ENCODE measurements at places on chromosomes 13 and 19.
A peak's percentile ranks its signal among the peaks of the same experiment; 100 is the strongest.

DNA sequence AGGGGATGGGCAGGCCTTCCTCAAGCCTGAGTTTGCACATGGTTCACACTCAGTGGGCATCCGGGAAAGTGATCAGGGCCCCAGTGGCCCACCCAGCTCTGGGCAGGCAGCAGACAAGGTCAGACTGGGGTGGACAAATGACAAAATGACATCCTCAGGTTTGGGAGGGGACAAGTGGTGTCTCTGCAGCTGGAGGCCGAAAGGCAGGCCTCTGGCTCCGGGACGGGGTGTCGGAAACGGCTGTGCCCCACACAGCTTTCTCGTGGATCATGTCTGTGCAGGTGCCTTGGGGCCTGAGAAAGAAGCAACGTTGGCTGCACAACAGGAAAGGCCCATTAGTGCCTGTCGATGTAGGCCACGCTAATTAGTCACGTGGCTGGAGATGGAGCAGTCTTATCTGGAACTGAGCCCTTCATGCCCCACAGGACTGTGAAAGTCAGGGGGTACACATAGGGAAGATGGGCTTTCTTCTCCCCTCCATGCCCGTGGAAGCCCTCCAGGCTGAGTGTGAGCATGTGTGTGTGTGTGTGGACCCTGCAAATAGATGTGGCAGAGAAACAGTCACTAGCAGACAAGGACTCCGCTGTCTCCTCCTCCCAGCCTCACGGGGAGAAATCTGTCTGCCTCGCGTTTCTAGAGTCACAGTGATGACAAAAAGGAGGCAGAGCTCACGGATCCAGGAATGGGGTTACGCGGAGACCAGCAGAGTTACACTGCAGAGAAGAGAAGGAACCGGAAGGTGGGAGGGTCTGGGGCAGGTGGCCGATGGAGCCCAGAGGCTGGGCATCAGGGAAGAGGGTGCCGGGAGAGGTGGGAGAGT, 44.2 kb downstream of the CHST8 start:
- DNase-seq: no peak

- DNase-seq: no peak
Measured at GRCh38 chr13:37257051-37257450, 151.6 kb upstream of the CSNK1A1L start.

DNA sequence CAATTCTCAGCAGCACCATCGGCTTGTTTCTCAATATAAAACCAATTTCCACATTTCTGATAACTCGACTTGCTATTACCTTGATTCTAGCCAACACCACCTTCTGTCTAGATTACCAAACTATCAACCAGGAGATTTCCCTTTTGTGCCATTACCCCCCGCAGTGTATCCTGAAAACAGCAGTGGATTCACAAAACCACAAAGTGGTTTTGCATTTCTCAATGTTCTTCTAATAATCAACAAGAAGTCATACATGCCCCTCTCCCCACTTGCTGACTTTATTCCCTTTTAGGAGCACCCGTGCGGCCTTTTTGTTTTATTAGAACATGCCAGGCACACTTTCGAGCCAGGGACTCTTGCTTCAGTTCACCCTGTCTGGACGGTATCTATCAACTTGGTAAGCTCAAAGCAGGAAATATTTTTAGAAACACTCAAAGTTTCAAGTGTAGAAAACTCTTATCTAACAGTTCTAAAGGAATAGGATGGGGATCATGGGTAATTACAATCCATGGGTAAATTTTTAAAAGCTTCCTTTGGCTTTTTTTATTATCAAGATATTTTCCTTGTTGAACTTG, 967.4 kb downstream of the EFNB2 start:
- DNase-seq: no peak

DNA sequence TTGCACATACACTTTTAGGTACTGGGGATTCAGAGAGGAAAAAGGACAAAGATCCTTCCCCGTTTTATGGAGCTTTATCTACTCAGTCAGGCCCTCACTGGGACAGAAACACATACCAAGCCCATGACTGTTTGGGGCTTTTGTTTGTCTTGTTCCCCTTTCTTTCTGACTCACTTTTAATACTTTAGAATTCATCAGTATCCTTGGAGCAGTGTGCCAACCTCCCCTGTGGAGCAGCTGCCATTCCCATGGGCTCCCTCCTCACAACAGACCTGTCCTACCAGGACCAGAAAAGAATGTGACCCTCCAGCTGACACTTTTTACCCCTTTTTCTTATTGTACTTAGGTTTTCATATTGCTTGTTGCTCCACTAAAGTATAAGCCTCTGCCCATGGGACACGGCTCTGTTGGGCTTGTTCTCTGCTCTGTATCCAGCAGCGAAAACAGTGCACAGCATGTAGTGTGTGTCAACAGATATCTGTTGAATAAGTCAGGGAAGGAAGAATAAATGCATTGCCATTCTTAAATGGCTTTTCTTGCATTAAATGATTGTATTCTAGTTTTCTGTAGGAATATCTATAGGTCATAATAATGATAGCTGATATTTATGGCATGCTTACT, 431.1 kb downstream of the EFNB2 start:
- DNase-seq: peak; percentile 79

DNA sequence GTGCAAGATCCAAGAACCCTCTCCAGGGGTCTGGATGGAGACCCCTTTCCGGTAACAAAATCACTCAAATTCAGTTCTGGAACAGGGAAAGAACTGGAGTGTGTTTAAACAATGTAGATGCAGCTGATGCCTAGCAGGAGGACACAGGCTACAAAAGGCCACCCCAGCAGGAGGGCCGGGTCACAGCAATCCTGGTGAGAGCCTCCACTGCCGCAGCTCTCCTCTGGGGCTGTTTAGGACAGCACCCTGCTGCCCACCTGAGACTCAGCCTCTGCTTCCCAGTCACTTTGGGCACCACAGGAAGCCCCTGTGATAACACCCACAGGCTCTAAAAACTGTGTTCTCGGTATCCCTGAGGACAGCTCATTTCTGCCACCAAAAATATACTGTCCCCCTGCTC, 318.7 kb upstream of the NBEA start:
- no peak for DNase-seq

DNA sequence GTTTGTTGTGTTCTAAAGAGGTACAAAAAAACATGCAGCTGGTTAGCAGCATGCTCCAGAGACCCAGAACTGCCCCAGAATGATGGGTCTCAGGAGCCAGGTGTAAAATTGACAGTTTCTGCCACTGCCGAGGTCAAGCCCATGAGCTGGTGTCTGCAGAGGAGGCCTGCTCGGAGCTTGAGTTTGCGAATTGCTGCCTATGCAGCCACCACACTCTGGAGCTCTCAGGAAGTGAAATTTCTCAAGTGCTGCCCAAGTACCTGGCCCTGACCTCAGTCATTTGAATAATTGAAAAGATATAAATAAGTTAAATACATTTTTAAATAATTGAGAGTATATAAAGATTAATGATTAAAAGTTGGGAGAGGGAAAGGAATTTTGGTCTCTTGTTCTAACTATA, 66.4 kb downstream of the ZAR1L start:
- no peak for DNase-seq

GRCh38 chr13:25372284-25373081, 709 bp downstream of the ATP8A2 start:
- no peak for DNase-seq

DNA sequence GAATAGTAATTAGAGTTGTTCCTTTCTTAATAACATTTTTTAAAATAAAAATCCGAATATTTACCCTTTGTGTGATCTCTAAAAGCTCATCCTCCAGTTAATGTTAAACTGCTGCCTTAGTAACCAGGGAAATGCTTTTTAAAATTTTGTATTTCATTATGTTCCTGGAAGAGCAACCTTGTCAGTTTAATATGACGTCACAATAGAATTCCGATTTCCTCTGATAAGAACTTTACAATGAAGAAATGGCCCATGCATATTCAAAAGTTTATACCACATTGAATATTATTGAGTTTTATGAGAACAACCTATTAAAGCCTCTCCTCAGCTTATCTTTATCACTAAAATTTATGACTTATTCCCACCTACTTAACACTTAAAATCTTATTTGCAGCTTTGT, 1566.6 kb downstream of the EFNB2 start:
- DNase-seq: no peak

DNA sequence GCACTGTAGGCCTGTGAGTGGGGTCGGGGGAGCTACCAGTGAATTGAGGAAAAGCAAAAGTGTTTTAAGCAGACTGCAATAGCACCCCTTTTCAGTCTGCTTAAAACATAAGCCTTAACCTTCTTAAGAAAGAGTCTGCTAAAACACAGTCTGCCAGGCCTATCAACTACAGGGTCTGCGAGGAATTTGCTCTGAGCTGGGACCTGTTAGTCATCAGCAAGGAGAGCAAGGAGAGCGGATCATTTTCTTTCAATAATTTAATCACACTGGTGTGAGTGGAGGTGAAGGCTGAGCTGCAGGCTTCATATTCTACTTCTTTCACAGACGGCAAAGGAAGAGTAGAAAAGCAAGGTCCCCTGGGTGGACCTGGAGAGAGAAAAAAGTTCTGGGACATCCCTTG, 342.7 kb downstream of the ENOX1 start:
- DNase-seq: no peak

All from stromal cell of bone marrow (primary cell).